Daoy (cell line): ENCODE measurements at places on chromosomes 5 and 9.
A peak's percentile ranks its signal among the peaks of the same experiment; 100 is the strongest.

DNA sequence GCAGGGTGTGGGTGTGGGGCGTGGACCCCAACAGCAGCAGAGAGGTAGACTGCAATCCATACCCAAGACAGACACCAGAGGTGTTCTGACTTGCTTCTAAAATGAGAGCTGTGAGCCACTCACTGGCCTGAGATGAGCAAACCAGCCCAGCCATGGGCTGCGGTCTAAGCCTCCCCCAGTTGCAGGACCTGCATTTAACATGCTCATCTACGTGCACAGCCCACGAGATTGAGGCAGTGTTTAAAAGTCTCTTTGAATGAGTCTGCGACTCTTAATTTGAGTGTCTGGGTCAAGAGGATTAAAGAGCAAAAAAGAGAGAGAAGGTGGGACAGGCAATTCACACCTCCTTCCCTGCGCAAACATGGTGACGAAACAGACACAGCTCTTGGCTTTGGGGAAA, 5.9 kb downstream of the SURF4 start:
- no peak for DNase-seq

GRCh38 chr5:116566251-116566650, 8.4 kb downstream of the SEMA6A start:
- DNase-seq, result no peak

- no peak for DNase-seq
Observed at GRCh38 chr9:87587356-87587745, 89.7 kb downstream of the DAPK1 start.

DNA sequence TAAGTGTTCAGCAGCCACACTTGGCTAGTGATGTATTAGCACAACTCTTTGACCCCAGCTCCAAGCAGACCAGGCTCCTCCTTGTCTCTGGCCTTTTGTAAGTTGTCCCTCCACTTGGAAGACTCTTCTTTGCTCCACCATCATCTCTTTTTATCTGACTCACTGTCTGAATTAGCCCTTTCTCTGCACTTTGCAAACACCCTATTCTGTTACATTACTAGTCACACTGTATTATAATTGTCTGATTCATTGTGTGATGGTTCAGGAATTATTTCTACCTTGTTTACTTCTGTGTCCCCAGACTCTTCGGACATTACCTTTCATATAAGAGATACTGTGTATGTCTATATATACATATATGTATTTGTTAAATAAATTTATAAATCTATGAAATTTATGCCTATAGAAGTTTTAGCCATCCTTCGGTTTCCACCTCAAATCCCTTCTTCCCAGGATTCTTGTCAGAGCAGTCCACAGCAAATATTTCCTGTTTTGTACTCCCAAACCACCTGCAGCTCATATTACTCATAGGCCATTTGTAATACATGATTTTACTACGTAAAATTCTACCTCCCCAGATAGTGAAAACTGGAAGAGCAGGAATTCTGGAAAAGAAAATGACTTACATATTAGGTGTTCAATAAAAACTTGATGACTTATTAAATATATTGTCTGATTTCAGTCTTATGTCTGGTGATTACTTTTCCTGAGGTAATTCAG, 69.0 kb downstream of the MTAP start:
- DNase-seq, result no peak

- peak; percentile 22 for DNase-seq
Observed at GRCh38 chr9:3856592-3856991, 330.8 kb upstream of the RFX3 start.

GRCh38 chr5:1536322-1536845, 12.6 kb upstream of the LPCAT1 start:
- DNase-seq, result peak; percentile 54

- no peak for DNase-seq
Observed at GRCh38 chr5:73027361-73027760, 71.5 kb downstream of the FCHO2 start.
